ENCODE measurements at places on chromosomes 5 and 9.

- no peak for DNase-seq
Measured at GRCh38 chr5:53013857-53014256, 24.7 kb downstream of the ITGA2 start.

DNA sequence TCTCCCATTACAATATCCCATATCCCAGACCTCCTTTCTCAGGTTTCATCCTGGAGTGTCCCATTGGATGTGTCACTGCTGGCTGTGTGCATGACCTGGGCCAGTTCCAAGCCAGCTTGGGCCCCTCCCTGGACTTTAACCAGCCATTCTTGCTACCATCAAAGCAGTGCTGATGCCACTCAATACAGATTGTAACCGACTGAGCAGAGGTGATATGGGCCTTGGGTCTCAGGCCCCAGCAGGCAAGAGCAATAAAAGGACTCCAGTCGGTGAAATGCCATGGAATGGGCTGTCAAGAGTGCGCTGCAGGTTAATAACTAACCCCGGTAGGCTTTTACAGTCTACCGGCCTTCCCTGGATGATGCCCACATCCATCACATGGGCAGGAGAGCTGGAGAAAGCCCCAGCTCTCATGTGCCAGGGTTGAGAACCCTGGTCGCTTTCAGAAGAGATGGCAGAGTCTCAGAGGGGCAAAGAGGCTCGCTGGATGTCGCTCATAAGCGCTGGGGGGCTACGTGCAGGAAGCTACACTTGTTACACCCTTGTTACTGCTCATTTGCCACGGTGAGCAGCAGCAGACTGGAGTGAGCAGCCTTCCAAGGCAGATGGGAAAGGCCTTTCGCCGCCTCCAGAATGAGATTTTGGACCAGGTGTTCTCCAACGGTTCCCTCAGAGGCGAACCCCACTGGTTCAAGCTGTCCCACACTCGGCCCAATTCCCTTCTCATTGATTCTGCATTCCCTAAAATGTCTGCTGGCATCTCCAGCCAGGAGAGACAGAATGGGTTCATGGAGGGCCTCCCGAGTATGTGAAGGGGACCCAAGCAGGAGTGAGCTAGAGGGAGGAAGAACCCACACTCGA lies 13.2 kb downstream of the EPB41L4B start:
- DNase-seq, result peak; percentile 48

- no peak for DNase-seq
Measured at GRCh38 chr5:170104710-170105109, 987 bp upstream of the FOXI1 start.

- DNase-seq, result no peak
Measured at GRCh38 chr5:129425031-129425430, 35.1 kb upstream of the ADAMTS19 start.

- DNase-seq, result peak; percentile 5
Measured at GRCh38 chr5:82018462-82018861, 46.6 kb downstream of the ATG10 start.

GRCh38 chr5:35082530-35082929 lies 34.8 kb upstream of the AGXT2 start:
- no peak for DNase-seq

- DNase-seq, result no peak
Measured at GRCh38 chr9:137303151-137303892, 1.3 kb upstream of the NRARP start.

DNA sequence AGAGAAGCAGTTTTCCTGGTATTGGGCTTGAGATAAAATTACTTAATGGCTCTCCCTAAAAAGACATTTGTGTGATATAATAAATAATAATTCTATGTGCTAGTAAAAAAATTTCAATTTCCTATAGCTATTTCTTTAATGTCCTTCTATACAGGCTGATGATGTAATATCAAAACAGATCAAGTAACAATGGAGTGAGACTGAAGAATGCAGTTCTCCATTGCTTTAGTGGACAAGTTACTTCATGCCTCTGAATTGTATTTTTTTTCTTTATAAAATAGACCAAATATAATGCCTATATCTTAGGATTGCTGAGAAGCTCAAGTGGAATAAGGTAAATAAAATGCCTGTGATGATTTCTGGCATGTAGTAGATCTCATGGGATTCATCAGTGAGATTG lies 35.6 kb upstream of the NEURL1B start:
- DNase-seq, result no peak

- DNase-seq, result no peak
Measured at GRCh38 chr5:108753877-108754276, 6.2 kb downstream of the FER start.

DNA sequence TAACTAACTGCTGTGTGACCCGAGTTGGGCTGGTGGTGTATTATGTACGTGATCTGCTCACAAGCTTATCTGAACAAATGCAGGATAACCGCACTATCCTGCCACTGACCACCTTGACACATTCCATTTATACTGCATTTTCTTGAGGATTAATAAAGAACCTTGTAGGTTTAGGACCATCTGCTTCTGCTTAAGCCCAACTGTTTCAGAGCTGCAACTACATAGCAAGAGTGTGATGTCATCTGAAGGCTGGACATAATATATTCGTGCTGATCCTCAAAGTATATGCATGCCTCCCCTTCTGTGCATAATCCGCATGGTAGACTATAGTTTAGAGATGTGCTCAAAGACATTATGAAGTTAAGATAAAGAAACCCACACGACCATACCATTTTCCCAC lies 435.9 kb downstream of the BNC2 start:
- no peak for DNase-seq

DNA sequence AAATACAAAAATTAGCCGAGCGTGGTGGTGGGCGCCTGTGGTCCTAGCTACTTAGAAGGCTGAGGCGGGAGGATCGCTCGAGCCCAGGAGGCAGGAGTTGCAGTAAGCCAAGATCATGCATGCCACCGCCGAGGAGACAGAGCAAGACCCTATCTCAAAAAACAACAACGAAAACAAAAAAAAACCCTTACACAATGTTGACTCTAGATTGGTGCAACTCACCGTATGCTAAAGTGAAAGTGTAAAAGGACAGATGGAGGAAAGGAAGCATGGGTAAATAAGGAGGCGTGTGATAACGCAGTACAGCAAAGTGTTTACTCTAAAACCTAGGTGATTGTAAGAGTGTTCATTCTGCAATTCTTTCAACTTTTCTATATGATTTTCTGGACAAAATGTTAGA lies 15.9 kb upstream of the RUFY1 start:
- no peak for DNase-seq

DNA sequence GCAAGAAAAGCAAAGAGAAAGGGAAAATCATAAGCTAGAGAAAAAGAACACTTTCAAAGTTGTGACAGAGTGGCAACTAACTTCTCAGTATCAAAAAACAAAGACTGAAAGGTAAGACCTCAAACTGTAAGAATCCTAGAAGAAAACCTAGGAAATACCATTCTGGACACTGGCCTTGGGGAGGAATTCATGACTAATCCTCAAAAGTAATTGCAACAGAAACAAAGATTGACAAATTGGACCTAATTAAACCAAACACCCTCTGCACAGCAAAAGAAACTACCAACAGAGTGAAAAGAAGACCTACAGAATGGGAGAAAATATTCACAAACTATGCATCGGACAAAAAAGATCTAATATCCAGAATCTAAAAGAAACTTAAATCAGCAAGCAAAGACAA lies 79.1 kb downstream of the FEM1C start:
- DNase-seq, result no peak

All from A549 (cell line).